ENCODE measurements at places on chromosomes 16 and 17.

GRCh38 chr16:75248536-75249380, 2.7 kb downstream of the BCAR1 start:
- no peak for DNase-seq

GRCh38 chr17:36000732-36001109, 632 bp downstream of the CCL15 start:
- DNase-seq: no peak

GRCh38 chr17:64384253-64385186, 6.1 kb downstream of the PECAM1 start:
- no peak for DNase-seq

- no peak for DNase-seq
Observed at GRCh38 chr17:72346306-72346705, 225.5 kb downstream of the SOX9 start.

DNA sequence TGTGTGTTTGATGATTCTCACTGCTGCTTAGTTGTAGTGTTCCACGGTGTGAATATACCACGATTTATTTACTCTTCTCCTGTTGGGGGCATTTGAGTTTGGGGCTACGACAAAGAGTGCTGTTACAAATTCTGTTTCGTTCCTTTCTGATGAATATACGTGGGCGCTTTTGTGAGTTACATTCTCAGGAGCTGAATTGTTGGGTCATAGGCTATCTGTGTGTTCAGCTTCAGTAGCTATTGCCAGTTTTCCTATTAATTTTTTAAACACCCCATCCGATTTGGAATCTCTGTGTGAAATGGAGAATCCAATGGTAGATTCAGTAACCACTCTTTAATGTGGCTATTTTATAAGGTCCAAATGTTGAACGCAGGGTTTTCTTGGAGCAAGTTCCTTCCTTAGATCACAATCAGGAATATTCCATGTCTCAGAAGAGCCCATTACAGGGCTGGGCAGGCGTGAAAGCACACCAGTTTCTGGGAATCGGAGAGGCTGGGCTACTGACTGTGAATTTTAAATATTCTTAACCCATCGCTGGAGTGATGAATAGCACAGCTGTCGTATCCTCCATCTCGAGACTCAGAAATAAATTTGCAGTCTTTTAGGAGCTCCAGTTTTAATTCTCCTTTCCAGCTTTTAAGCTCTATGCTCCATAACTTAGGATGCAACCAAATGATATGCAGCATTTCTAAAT, 115.9 kb downstream of the PITPNC1 start:
- no peak for DNase-seq

Measured in NT2/D1 (cell line).